WTC11 (cell line): ENCODE measurements at places on chromosomes 1 and 21.

DNA sequence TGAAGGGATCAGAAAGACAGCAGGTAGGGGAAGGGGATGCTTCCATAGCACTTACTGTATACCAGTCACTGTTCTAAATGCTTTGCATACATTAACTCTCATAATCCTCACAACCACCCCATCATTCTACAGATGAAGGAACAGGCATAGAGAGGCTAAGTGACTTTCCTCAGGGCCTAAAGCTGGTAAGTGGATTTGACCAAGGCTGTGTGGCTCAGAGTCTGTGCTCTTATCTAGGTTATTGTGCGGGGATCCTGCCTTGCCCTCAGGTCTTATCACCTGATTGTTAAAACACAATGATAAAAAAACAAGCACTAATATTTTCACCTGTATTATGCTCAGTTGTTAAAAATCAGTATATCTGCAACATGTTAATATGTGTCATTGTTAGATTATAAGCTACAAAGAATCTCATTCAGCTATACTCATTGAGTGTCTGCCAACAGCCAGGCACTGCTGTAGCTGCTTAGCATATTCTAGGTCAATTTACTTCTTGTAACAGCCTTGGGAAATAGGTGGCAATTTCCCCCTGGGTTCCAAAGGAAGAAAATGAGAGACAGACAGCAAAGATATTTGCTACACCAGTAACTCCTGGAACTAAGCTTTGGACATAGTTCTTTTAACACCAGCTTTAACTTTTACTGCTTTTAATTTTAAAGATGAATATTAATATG is 38.6 kb upstream of the RBM15 start:
- DNase-seq = no peak

- DNase-seq = peak; percentile 61
These were observed 25.7 kb downstream of the LY9 start for GRCh38 chr1:160821627-160822026.

DNA sequence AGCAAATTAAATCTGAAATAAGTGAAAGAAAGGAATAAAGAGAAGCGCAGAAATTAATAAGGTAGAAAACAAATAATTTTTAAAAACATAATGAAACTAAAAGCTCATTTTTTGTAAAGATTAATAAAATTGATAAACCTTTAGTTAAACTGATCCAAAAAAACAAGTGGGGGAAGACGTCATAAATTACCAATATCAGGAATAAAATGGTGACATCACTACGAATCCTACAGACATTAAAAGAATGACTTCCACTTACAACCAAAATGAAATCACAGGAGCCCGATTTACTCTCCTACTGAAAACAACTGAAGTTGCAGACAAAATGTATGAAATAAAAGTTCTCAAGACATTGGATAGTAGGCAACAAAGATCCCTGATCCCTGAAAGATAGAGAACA is 68.1 kb upstream of the IFFO2 start:
- no peak for DNase-seq

DNA sequence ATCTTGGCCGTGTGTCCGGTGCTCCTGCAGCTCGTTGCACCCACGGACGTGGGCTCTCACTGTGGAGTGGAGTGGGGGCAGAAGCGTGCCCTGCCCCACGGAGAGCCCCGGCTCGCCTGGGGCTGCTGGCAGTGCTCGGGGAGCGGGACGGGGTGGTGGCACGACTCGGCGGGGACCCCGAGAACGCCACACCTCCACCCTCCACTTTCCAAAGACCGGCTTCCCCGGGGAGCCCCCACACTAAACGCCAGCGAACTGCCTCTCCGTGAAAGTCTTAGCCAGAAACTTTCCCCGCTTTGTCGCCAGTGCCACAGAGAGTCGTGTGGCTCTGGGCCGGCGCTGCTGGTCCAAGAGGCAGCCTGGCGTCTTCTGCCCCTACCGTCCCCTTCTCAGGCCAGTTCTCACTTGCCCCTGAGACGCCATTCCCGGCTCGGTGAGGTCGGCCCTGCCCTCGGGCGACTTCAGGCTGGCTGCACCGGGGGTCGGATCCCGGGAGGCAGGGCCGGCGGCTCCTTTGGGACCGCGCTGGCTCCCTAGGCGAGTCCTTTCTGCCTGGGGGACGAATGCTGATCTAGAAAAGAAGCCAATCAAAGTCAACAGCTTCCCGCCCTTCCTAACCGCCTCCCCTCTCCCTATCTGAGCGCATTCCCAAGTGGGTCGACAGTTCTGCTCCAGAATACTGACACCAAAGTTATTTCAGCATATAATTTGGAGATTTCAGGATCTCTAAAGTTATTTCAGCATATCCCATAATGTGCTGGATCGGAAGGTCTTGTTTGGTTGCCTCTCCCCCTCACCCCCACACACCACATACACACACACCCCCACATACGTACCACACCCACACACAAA is 2.6 kb upstream of the SAMD13 start:
- DNase-seq = peak; percentile 58

DNA sequence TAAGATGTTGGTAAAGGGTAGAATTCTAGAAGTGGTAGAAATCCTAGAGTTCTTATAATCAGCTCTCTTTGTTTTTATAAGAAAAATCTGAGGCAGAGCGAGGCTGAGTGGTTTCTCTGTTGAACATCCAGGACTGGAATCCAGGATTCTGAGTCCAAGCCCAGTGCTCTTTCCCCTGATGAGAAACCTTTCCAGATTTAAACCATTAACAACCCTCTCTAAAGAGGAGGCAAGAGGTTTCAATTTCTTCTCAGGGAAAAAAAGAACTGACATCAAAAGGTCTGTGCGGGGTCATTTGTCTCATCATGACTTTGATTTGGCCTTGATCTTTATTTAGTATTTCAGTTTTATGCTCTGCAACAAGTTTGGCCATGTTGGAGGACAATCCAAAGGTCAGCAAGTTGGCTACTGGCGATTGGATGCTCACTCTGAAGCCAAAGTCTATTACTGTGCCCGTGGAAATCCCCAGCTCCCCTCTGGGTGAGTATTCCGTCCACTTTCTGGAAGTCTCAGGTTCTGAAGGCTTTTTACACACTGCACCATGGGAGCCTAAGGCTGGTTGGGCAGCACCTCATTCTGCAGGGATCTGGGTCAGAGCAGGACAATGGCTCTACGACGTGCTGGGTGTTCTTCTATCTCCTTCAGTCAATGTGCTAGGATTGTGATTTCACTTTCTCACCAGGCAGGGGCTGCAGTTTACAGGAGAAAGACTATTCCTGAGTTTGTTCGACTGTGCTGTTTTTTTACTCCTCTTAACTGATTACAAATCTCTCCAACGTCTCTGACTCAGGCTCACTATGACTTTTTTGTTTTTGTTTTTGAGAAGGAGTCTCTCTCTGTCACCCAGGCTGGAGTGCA is 18.9 kb upstream of the CCT8 start:
- DNase-seq = no peak

- DNase-seq = no peak
These were observed 85.1 kb downstream of the KCNN3 start for GRCh38 chr1:154784924-154785531.

- DNase-seq = no peak
These were observed 71.6 kb downstream of the TMEM200B start for GRCh38 chr1:29052100-29052499.

DNA sequence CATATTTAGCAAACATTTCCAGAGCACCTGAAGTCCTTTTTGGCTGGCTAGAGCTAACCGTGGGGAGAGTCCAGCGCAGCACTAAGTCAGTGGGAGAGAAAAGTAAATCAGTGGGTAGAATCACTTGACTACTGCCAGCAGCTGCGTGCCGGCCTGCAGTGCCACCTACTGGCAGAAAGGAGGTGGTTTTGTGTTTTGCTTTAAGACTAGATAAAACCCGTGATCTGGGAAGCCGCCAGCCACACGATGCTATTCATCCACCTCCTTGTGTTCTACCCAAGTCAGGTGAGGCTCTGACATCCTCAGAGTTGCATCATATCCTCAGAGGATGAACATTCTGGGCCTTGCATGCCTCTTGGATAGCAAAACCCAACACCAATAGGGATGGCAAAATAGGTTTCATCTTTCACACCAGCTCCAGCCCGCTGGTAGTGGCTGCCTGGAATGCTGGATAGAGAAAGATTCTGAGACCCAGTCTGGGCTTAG is 14.1 kb upstream of the HEYL start:
- peak; percentile 83 for DNase-seq

- no peak for DNase-seq
These were observed 155.1 kb upstream of the IGSF21 start for GRCh38 chr1:17952506-17952905.

DNA sequence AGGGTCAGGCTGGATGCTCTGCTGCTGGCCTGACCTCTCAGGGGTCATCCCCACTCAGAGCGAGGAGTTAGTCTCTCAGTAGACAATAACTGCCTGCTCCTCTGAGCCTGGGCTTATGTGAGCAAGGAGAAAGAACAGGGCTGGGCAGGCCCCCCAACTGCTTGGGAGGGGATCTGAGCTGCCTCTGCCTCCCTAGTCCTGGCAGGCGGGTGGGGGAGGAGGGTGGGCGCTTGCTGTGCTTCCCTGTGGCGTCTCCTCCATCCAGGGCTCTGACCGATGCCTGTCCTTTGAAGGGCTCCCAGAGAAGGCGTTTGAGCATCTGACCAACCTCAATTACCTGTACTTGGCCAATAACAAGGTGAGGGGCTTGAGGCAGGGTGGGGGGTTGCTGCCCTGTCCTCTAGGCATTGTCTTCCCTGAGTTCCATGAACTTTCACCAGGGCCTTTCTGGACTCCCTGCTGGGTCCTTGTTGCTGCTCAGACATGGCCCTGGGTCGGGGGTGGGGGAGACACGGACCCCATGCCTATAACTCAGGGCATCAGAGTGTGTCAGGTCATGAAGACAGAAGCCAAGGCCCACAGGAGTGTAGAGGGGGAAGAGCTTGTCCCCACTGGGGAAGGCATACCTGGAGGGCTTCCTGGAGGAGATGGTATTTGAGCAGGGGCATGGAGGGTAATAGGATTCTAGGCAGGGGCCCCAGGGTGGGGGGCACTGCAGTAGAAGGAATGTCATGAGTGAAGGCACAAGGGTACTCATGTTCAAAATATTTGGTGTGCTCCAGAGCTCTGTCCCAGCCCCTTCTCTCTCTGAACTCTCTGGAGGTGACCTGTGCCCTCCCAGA is 12.5 kb downstream of the PODN start:
- DNase-seq = peak; percentile 7

GRCh38 chr21:34260277-34261008 is 103.4 kb upstream of the KCNE2 start:
- no peak for DNase-seq

DNA sequence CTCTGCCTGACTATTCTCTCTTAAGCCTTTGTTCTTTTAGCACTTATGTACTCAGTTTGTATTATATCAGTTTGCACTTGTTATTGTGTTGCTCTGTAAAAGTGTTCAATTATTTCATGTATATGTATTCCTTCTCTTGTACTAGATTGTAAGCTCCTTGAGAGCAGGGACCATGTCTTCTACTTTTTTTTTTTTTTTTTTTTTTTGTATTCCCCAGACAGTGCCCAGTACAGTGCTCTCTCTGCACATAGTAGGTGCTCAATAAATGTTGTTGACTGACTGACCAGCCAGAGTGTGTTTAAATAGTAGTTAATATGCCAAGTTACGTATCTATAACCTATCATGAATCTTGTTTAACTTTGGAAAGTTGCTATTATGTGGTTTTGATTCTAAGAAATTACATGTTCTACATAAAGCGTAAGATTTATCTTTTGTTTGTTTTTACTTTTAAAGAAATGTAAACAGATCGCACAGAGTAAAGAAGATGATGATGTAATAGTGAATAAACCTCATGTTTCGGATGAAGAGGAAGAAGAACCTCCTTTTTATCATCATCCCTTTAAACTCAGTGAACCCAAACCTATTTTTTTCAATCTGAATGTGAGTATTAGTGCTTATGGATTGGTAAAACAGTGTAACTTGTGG is 16.1 kb downstream of the SON start:
- DNase-seq = no peak

- no peak for DNase-seq
These were observed 303.0 kb downstream of the KCNT2 start for GRCh38 chr1:196305216-196305615.

DNA sequence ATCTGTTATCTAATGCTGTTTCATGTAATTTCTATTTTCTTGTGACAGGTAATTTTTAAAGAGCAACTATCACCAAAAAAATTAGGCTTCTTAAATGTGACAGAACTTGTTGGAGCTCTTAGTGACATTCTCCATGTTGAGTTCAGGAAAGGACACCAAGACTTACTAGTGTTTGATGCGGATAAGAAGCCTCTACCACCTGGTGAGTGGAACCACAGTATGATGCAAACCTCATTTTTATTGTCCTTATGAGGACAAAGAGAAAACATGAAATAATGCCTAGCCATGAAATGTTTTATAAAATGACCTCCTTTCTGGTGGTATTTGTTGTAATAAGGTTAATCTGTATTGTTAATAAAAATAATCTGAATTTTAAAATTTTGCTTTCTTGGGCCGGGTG is 39.1 kb downstream of the TDRD5 start:
- no peak for DNase-seq

- no peak for DNase-seq
These were observed 8.6 kb upstream of the RERE start for GRCh38 chr1:8825985-8826481.

DNA sequence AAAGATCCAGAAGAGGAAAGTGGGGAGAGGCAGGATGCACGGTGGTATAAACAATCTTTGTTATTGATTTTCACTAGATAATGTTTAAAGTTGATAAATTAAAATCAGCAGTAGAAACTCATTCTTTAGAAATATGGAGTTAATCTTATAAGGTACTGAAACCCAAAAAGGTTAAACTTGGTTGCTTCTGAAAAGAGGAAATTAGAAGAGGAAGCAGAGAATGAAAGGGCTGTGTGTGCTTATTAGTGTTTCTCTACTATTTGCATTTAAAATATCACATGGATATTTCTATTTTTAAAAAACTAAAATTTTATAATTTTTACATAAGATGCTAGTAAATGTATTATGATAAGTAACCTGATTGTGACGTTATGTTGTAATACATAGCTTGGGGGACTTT is 24.4 kb downstream of the C1orf141 start:
- no peak for DNase-seq

DNA sequence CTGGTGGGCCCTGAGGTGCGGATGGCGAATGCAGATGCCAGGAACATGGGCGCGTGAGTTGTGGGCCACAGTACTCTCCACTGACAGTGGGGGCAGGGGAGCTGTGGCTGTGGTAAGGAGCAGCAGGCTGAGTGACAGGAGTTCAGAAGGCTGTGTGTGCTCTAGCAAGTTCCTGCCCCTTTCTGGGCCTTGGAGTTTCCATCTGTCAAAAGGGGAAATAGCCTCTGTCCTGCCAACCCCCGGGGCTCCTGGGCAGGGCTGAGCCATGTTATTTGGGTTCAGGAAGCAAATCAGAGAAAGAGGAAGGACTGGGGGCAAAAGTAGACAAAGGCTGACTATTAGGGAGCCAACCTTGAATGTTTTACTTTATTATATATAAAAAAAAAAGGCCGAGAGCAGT is 19.5 kb upstream of the MFN2 start:
- DNase-seq = no peak

DNA sequence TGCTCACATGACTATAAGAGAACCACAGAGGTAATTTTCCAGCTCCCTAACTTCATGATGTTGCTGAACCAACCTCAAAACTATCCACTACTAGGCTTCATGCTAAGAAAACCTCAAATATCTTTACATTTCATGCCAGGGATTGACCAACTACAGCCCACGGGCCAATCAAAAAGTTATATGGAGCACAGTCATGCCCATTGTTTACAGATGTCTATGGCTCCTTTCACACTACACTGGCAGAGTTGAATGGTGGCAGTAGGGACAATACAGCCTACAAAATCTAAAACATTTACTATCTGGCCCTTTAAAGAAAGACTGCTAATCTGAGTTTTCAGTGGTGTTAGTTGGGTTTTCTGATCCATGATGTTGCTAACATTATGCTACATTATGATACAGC is 154.8 kb downstream of the TM2D1 start:
- no peak for DNase-seq
